ENCODE measurements at places on chromosomes 7 and 10. TPM values are rescaled to one million over a fixed set of nuclear protein-coding genes. Genes with fewer than 3 reads are reported as not detected.

Gene GBX1
- not detected for total RNA-seq

Gene PGAM1
- 201 TPM for total RNA-seq

Gene GIMAP5
- total RNA-seq: 14.8 TPM

Gene NFE2L3
- 3.7 TPM for total RNA-seq

Gene AKR1C4
- not detected for total RNA-seq

Gene NKX1-2
- total RNA-seq: not detected

Gene EFCAB10
- total RNA-seq: 0.99 TPM

Gene THNSL1
- total RNA-seq: 13.0 TPM

Gene CACNB2
- total RNA-seq: 31.2 TPM

Gene ZCCHC24
- 17.9 TPM for total RNA-seq

Gene PLEKHS1
- 0.77 TPM for total RNA-seq

Gene HTR5A
- 0.22 TPM for total RNA-seq

Gene GDF2
- total RNA-seq: not detected

Gene SPDYE6
- not detected for total RNA-seq

Gene MYO3A
- 10.5 TPM for total RNA-seq

Gene CPXM2
- total RNA-seq: 27.7 TPM

Gene HGF
- 10.9 TPM for total RNA-seq

Gene EN2
- total RNA-seq: 0.11 TPM

Gene IMMP2L
- total RNA-seq: 19.1 TPM

Gene IFT22
- total RNA-seq: 41.7 TPM

Gene KLLN
- 0.55 TPM for total RNA-seq

Gene ANXA11
- total RNA-seq: 44.0 TPM

Gene RBM48
- total RNA-seq: 33.0 TPM

Gene ANKRD30A
- not detected for total RNA-seq

Gene LRRC17
- total RNA-seq: 46.9 TPM

Gene OR9A2
- not detected for total RNA-seq

Gene IQUB
- 4.2 TPM for total RNA-seq

Gene SPDYE11
- not detected for total RNA-seq

Gene ADAM12
- 29.9 TPM for total RNA-seq

Gene VWDE
- 1.4 TPM for total RNA-seq

Gene KAZALD1
- 24.5 TPM for total RNA-seq

Gene ABCB1
- total RNA-seq: 8.0 TPM

Gene BLNK
- total RNA-seq: 3.8 TPM

Gene RSPH10B
- total RNA-seq: 0.38 TPM

Gene GPR26
- total RNA-seq: 1.4 TPM

Gene CHST12
- total RNA-seq: 16.9 TPM

Gene GPER1
- total RNA-seq: 4.1 TPM

Gene ZNF736
- total RNA-seq: 66.8 TPM

Gene ATG9B
- 1.9 TPM for total RNA-seq

Gene SPDYE5
- 0.22 TPM for total RNA-seq
